Activated CD8-positive, alpha-beta T cell treated with anti-CD3 and anti-CD28 coated beads for 36 hours (primary cell): ENCODE measurements at places on chromosomes 13 and 19.

DNA sequence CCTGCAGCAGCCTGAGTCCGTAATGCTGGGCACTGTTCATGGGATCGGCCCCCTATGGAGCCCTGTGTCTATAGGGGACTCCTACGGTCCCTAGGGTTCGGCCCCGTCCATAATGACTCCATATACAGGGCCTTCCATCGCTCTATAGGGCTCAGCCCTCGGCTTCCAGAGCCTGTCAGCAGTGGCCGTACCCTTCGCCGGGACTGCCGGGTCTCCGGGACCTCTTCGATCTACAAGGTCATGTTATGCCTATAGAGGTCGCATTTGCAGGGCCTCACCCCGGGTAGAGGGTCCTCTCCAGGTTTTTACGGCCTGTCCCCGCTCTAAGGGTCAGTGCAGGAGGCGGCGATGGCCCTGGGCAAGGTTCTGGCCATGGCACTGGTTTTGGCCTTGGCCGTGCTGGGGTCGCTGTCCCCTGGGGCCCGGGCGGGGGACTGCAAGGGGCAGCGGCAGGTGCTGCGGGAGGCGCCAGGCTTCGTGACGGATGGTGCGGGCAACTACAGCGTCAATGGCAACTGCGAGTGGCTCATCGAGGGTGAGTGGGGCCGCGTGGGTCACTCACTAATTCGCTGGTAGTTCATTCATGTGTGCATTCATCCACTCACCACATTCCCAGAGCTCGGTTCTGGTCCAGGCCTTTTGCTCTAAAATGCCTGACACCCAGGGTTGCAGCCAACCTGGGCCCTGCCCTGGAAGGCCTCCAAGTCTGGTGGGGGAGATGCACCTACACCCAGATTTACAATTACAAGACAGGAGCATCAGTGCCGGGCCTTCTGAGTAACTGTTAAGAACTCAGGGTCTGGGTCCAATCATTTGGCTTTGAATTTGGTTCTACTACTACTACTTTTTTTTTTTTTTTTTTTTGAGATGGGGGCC is 699 bp downstream of the MEGF8 start:
- H3K36me3 ChIP-seq: no peaks in the 10 kb centered on the region
- peak overlapping the region; percentile 81 for H3K4me3 ChIP-seq
- DNase-seq: peak; percentile 43
- H3K27ac ChIP-seq: peak overlapping the region; percentile 74
- peaks cover 13% of the 10 kb centered on the region for H3K27me3 ChIP-seq

GRCh38 chr19:29255006-29255405 is 42.1 kb upstream of the UQCRFS1 start:
- no peaks in the 10 kb centered on the region for H3K36me3 ChIP-seq
- H3K27me3 ChIP-seq: peaks cover 12% of the 10 kb centered on the region
- H3K27ac ChIP-seq: no peak overlapping the region
- no peak for DNase-seq
- H3K4me1 ChIP-seq: no peaks in the 10 kb centered on the region
- H3K4me3 ChIP-seq: no peak overlapping the region

- peaks cover 7% of the 10 kb centered on the region for H3K4me1 ChIP-seq
- no peak for DNase-seq
- H3K27ac ChIP-seq: no peak overlapping the region
- H3K36me3 ChIP-seq: peaks cover 1% of the 10 kb centered on the region
- H3K4me3 ChIP-seq: no peak overlapping the region
Measured at GRCh38 chr13:32448972-32449371, 21.0 kb upstream of the N4BP2L1 start.

GRCh38 chr19:38321646-38322196 is 2.1 kb downstream of the KCNK6 start:
- no peak for DNase-seq
- H3K4me1 ChIP-seq: peaks cover 32% of the 10 kb centered on the region
- H3K36me3 ChIP-seq: peaks cover 10% of the 10 kb centered on the region
- no peak overlapping the region for H3K27ac ChIP-seq
- no peaks in the 10 kb centered on the region for H3K27me3 ChIP-seq

DNA sequence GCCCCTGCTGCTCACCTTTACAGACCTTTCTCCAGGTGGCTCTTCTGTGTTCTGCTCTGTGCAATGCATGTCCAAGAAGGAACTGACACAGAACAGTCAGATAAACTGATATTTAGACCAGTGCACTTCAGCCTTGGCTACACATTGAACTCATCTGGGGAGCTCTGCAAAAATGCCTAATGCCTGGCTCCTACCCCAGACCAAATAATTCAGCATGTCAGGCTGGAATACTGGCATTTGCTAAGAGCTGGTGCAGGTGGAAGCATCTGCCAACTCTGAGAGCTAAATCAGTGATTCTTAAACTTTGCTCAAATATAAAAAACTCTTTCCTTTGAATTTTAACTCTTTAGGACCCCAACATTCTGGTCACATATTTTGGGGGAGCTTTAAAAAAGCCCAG is 118.2 kb upstream of the TSC22D1 start:
- H3K27me3 ChIP-seq: peaks cover 8% of the 10 kb centered on the region
- H3K4me3 ChIP-seq: no peak overlapping the region
- no peak overlapping the region for H3K27ac ChIP-seq
- no peak for DNase-seq
- H3K4me1 ChIP-seq: no peaks in the 10 kb centered on the region
- H3K36me3 ChIP-seq: no peaks in the 10 kb centered on the region

DNA sequence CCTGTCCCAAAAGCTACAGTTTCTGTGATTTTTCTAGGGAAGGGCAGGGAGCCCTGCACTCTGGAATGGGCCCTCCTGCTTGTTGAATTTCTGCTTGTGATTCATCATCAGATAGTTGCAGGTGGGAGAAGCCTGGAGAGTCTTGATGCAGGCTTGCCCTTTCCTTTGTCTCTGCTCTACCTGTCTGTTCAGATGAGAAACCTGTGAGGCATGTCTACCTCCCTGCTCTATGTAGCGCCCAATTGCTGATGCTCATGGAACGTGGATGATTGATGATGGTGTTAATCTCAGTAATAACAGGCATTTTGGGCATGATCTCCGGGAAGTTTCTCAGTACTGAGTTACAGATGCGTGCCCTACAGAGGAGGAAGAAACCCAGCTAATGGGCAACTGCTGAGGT is 10.9 kb upstream of the CBY2 start:
- no peaks in the 10 kb centered on the region for H3K36me3 ChIP-seq
- DNase-seq: no peak
- H3K4me3 ChIP-seq: no peak overlapping the region
- H3K4me1 ChIP-seq: peaks cover 10% of the 10 kb centered on the region
- H3K27ac ChIP-seq: no peak overlapping the region
- no peaks in the 10 kb centered on the region for H3K27me3 ChIP-seq

GRCh38 chr13:38947054-38947453 is 43.6 kb downstream of the STOML3 start:
- no peak overlapping the region for H3K27ac ChIP-seq
- H3K36me3 ChIP-seq: no peaks in the 10 kb centered on the region
- no peak overlapping the region for H3K4me3 ChIP-seq
- peaks cover 2% of the 10 kb centered on the region for H3K4me1 ChIP-seq
- H3K27me3 ChIP-seq: peaks cover 8% of the 10 kb centered on the region
- no peak for DNase-seq

GRCh38 chr19:17404015-17404414 is 1.4 kb downstream of the BST2 start:
- peak overlapping the region; percentile 95 for H3K4me3 ChIP-seq
- peaks cover 38% of the 10 kb centered on the region for H3K36me3 ChIP-seq
- H3K27ac ChIP-seq: peak overlapping the region; percentile 97
- peaks cover 29% of the 10 kb centered on the region for H3K4me1 ChIP-seq

- no peak overlapping the region for H3K27ac ChIP-seq
- no peak overlapping the region for H3K4me3 ChIP-seq
- no peaks in the 10 kb centered on the region for H3K27me3 ChIP-seq
- peaks cover 29% of the 10 kb centered on the region for H3K36me3 ChIP-seq
- H3K4me1 ChIP-seq: peaks cover 26% of the 10 kb centered on the region
Measured at GRCh38 chr19:15374796-15375440, 4.7 kb downstream of the AKAP8 start.

DNA sequence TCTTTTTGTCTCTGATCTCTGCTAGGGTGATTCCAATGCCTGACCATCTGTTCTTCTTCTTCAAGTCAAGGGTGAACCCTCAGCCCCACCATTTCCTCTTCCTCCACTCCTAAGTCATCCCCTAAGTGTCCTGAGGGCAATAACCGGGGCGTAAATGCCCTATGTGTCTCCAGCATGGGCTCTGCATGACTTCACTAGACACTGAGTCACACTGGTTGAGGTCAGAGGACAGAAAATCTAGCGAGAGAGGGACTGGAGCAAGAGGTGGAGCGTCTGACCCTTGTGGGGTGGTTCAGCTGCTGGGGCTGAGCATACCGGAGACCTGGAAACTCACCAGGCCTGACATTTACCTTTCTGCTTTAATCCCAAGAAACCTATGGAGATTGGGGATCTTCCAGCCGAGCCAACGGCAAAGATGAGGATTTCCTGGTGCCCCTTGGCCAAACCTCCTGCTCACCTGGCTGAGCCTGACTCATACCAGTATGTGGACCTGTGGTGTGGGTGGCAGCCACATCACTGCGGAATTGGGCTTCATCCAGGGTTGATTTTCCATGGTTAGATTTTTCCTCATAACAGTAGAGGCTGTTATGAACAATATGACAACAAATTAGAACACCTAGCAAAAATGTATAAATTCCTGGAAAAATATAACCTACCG is 26.9 kb downstream of the SCGB2B2 start:
- H3K27me3 ChIP-seq: peaks cover 2% of the 10 kb centered on the region
- no peaks in the 10 kb centered on the region for H3K4me1 ChIP-seq
- no peak overlapping the region for H3K4me3 ChIP-seq
- H3K27ac ChIP-seq: no peak overlapping the region

GRCh38 chr13:44819245-44819644 is 170.0 kb downstream of the NUFIP1 start:
- peak; percentile 27 for DNase-seq
- H3K4me1 ChIP-seq: peaks cover 20% of the 10 kb centered on the region
- peaks cover 14% of the 10 kb centered on the region for H3K27me3 ChIP-seq
- no peak overlapping the region for H3K27ac ChIP-seq

DNA sequence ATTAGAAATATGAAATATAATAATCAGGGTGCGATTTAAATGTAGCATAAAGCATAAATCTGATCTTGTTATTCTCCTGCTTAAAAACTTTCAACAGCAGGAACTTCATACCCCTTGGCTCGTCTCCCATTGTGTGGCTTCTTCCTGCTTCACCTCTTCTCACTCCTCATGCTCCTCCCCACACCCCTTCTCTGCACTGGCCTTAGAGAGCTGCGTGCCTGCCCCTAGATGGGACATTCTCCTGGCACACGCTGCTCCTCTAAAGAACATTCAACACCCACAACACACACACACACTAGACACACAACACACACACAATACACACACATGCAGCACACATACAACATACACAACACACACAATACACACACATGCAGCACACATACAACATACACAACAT is 104.6 kb upstream of the RAP2A start:
- no peak overlapping the region for H3K27ac ChIP-seq
- H3K36me3 ChIP-seq: peaks cover 2% of the 10 kb centered on the region
- H3K27me3 ChIP-seq: no peaks in the 10 kb centered on the region
- no peak overlapping the region for H3K4me3 ChIP-seq
- no peak for DNase-seq

DNA sequence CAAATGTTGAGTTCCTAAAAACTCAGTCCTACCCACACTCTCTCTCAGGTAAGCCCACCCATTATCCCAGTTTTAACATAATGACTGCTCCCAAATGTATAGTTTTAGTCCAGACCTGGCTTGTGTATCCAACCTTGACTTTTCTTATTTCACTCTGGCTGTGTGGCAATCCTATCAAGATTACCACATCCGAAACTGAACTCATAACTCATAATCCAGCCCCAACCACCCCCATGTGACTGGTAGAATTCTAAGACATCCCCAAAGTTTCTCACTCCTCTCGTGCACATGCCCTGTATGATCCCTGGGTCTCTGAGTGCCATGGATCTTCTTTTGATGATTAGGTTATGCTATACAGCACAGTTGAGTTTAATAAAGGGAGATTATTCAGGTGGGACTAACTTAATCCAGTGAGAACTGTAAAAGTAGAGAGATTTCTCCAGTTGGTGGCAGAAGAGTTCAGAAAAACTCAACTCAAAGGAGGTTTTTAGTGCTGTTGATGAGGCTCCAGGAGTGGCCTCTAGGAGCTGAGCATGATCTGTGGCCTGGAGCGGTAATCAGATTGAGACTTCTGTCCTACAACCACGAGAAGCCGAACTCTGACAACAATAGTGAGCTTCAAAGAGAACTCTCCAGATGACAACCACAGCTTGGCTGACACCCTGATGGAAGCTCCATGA is 413.4 kb downstream of the ZNF536 start:
- no peaks in the 10 kb centered on the region for H3K4me1 ChIP-seq
- no peak overlapping the region for H3K4me3 ChIP-seq
- DNase-seq: no peak
- peaks cover 5% of the 10 kb centered on the region for H3K27me3 ChIP-seq

DNA sequence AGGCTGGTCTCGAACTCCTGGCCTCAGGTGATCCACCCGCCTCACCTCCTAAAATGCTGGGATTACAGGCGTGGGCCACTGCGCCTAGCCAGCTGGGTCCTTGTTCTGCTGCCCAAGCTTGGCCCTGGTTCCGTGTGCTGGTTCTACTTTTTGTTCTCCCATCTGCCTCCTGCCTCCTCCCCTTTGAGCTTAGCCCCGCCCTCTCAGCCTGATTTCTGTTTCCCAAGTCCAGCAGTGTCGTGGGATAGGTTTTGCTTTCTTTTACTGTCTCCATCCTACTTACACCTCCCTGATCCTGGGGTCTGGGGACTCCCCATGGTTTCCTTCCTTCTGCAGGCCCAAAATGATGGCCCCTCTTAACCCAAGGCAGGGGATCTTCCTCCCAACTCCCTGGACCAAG is 2.4 kb downstream of the BLOC1S3 start:
- H3K4me3 ChIP-seq: peak overlapping the region; percentile 82
- peaks cover 4% of the 10 kb centered on the region for H3K36me3 ChIP-seq
- H3K4me1 ChIP-seq: peaks cover 21% of the 10 kb centered on the region
- no peaks in the 10 kb centered on the region for H3K27me3 ChIP-seq

- H3K4me3 ChIP-seq: no peak overlapping the region
- DNase-seq: no peak
- no peaks in the 10 kb centered on the region for H3K27me3 ChIP-seq
- no peaks in the 10 kb centered on the region for H3K36me3 ChIP-seq
- no peaks in the 10 kb centered on the region for H3K4me1 ChIP-seq
Measured at GRCh38 chr13:103523858-103524257, 457.6 kb upstream of the SLC10A2 start.

GRCh38 chr19:33470686-33471085 is 50.9 kb downstream of the PEPD start:
- H3K36me3 ChIP-seq: peaks cover 3% of the 10 kb centered on the region
- H3K4me3 ChIP-seq: no peak overlapping the region
- H3K4me1 ChIP-seq: no peaks in the 10 kb centered on the region
- no peak overlapping the region for H3K27ac ChIP-seq
- no peak for DNase-seq
